ENCODE measurements at places on chromosomes 3 and 15.
A peak's percentile ranks its signal among the peaks of the same experiment; 100 is the strongest.

DNA sequence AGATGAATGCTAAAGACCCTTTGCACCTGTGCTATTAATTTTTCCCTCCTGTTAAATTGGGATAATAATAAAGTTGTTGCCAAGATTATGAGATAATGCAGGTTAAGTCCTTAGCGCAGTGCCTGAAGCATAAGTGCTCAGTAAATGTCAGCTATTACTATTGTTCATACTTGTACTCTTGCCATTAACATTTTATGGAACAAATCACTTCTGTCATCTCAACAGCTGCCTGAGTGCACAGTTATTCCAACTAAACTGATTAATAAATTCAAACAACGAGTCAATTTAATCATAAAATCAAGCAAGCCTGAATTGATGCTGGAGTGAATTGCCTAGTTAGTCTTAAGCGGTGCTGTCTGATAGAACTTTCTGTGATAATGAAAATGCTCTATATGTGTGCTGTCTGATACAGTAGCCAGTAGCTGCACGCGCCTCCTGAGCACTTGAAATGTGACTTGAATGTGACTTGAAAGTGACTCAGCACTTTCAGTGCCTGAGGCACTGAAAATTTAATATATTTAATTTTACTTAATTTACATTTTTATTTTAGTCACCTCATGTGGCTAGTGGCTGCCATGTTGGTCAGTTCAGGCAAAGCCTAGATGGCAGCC is 198.7 kb upstream of the PFN2 start:
- H3K27ac ChIP-seq = no peak overlapping the region
- H3K36me3 ChIP-seq = no peaks in the 10 kb centered on the region
- DNase-seq = no peak
- no peaks in the 10 kb centered on the region for H3K4me1 ChIP-seq

DNA sequence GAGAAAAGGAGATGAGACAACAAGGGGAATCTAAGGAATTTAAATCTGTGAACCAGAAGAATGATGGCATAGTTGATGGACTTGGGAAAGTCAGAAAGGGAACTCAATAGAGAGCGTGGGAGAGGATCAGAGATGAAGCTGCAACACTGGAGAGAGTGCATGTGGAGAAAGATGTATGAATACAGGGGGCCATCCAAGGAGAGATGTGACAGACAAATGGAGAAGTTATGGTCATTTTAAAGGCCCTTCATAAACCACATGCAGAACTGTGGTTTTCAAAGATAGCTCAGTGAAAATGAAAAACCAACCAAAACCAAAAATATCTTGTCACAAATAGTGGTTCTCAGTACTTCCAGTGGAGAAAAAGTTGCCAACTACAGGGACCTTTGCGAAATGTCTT is 265.2 kb downstream of the SUCLG2 start:
- H3K4me1 ChIP-seq = peaks cover 32% of the 10 kb centered on the region
- H3K27me3 ChIP-seq = no peaks in the 10 kb centered on the region
- no peak overlapping the region for H3K4me3 ChIP-seq
- no peak for DNase-seq
- H3K36me3 ChIP-seq = peaks cover 53% of the 10 kb centered on the region

DNA sequence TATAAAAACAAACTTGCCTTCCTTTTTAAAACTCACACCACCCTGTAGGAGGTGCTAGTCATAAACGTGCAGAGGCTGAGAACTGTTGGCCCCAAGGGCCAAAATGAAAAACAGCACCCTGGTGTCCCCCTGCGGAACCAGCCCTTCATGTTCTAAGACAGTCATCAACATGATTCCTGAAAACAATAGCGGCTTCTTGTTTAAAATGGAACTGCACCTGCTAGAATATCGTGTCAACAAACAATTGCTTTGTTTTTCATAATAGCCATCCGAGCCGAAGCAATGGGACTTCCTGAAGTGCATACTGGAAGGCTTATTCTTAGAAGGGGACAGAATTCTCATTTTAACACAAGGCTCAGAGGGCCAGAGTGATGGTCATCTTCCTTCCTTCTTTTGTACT is 43.7 kb downstream of the MECOM start:
- H3K27ac ChIP-seq = no peak overlapping the region
- peaks cover under 1% of the 10 kb centered on the region for H3K27me3 ChIP-seq
- DNase-seq = no peak

DNA sequence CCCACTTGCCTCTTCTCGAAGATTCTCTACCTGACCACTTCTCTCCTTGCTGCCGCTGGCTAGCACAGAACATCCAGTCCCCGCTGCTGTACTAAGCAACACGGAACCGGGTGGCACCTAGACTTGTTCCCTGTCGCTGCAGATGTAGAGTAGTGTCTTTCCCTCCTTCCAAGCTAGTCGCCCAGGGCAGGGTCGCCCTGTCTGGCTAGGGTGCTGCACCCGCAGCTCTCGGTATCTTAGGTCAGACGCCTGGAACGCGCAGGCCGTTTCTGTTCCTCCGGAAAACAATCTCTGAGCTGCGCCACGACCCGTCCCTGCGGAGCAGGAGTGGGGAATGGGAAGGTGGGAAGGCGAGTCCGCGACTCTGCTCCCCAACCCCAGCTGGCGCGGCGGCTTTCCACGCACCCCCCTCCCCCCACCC is 758 bp upstream of the SNX33 start:
- H3K27me3 ChIP-seq = no peaks in the 10 kb centered on the region
- peak overlapping the region; percentile 7 for H3K27ac ChIP-seq
- H3K4me1 ChIP-seq = peaks cover 16% of the 10 kb centered on the region
- H3K4me3 ChIP-seq = peak overlapping the region; percentile 81

- no peak overlapping the region for H3K27ac ChIP-seq
- H3K4me1 ChIP-seq = no peaks in the 10 kb centered on the region
- H3K4me3 ChIP-seq = no peak overlapping the region
- no peak for DNase-seq
- H3K36me3 ChIP-seq = peaks cover 38% of the 10 kb centered on the region
- H3K27me3 ChIP-seq = no peaks in the 10 kb centered on the region
These were observed 41.2 kb downstream of the PCCB start for GRCh38 chr3:136291302-136291701.

DNA sequence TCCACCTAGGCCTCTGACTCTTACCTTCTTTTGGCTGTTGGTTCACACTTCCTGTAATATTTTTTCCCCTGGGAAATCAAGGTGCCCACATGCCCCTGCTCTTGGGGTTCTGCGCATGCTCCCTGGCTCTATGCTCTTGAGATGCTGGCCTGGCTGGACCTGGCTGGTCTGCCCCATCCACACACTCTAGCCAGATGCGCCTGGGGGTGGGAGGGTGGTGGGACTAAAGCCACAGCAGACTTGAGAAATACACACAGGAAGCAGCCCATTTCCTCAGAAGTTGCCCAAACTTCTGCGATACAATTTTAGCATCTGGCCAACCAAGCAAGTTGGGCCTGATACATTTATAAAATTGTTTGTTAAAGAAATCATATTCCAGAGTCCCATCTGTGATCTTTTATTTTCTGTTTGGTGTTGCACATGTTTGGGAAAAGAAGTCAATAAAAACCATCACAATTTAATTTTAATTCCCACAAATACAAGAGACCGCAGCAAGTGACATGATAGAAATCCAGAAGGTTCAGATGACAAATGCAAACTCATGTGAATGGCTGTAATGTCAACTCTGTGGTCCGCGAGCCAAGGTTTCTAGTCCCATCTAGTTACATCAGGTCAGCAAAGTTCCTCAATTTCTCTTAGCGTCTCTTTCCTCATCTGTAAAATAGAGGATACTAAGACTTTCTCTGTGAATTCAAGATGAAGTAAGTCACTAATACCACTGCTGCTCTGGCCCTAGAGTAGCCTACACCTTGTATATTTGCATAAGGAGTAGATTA is 55.9 kb upstream of the MEF2A start:
- no peaks in the 10 kb centered on the region for H3K36me3 ChIP-seq
- H3K27me3 ChIP-seq = no peaks in the 10 kb centered on the region
- no peak overlapping the region for H3K4me3 ChIP-seq
- peaks cover 27% of the 10 kb centered on the region for H3K4me1 ChIP-seq
- no peak overlapping the region for H3K27ac ChIP-seq

DNA sequence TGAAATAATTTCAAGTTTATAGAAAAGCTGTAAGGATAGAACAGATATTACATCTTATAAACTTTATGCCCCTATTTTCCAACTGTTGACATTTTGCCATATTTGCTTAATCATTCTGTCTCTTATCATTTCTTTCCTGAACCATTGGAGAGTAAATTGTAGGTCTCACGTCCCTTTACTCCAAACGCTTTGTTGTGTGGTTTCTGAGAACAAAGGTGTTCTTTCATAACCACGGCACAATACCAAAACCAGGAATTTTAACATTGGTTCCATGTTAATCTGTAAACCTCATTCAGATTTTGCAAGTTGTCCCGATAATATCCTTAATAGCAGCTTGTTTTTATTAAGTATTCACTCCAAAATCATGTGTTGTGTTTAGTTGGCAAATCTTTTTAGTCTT is 134.8 kb downstream of the AKAP13 start:
- H3K36me3 ChIP-seq = peaks cover 2% of the 10 kb centered on the region
- H3K27ac ChIP-seq = no peak overlapping the region
- no peaks in the 10 kb centered on the region for H3K27me3 ChIP-seq
- H3K4me3 ChIP-seq = no peak overlapping the region
- no peak for DNase-seq

DNA sequence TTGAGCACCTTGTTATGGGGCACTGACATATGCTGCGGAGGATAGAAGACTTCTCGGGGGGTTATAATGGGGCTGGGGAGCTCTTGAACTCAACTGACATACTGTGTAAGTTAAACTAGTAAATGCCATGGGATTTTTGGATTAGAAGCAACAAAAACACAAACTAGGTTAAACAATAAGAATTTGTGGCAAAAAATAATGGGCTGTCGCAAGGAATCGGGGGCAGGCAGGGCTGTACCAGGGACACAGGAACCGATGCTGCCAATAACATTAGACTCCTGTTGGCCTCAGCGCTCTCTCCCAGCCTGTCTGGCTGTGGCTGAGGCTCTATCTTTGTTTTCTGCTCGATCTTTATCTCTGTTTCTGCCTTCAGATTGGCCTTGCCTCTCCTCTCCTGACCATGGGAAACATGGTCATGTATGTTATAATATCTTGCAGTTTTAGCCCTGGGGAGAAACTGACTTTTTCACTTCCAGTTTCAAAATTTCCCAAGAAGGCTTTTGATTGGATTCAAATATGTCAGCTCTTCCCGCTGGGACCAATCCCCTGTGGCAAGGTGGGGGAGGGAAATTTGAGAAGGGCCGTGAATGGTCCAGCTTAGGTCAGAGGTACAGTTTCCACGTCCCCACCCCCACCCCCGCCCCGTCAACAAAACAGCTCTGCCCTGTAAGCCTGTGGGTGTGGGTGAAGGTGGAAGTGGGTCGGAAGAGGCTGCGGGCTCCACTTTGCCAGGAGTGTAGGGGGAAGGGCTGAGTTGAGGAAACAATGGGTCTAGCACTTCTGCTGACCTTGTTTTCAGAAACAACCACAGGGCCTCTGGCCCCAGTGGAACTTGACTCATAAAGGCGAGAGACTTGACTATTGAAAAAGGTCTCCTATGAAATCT is 161.1 kb upstream of the TBL1XR1 start:
- H3K27ac ChIP-seq = peak overlapping the region; percentile 94
- no peaks in the 10 kb centered on the region for H3K27me3 ChIP-seq
- DNase-seq = peak; percentile 58
- peaks cover 54% of the 10 kb centered on the region for H3K4me1 ChIP-seq
- H3K36me3 ChIP-seq = no peaks in the 10 kb centered on the region
- H3K4me3 ChIP-seq = peak overlapping the region; percentile 72

GRCh38 chr15:75729326-75730069 is 16.9 kb upstream of the CSPG4 start:
- H3K4me1 ChIP-seq = peaks cover 14% of the 10 kb centered on the region
- no peak overlapping the region for H3K4me3 ChIP-seq
- H3K36me3 ChIP-seq = no peaks in the 10 kb centered on the region
- no peak overlapping the region for H3K27ac ChIP-seq
- H3K27me3 ChIP-seq = peaks cover 10% of the 10 kb centered on the region
- no peak for DNase-seq

All from activated naive CD4-positive, alpha-beta T cell treated with anti-CD3 and anti-CD28 coated beads for 36 hours (primary cell).